Astrocyte of the hippocampus (primary cell): ENCODE measurements at places on chromosomes 3 and 15.

DNA sequence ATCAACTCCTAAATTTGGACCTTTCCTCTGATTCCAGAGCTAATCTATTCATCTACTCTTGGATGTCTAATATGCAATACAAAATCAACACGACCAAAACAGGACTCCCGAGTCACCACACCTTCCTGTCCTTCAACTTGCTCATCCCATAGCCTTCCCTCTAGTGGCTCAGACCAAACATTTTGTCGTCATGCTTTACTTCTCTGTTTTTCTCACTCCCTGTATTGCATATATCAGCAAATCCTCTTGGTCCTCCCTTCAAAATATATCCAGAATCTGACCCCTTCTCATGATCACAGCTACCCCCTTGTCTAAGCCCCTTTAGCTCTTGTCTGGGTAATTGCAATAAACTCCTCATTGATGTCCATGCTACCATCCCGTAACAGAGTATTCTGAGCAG lies 30.5 kb upstream of the DCP1A start:
- DNase-seq: no peak

- peak; percentile 3 for DNase-seq
Observed at GRCh38 chr3:144557515-144557914, 585.9 kb downstream of the DIPK2A start.

- no peak for DNase-seq
Observed at GRCh38 chr3:47005212-47006144, 26.0 kb downstream of the NBEAL2 start.

DNA sequence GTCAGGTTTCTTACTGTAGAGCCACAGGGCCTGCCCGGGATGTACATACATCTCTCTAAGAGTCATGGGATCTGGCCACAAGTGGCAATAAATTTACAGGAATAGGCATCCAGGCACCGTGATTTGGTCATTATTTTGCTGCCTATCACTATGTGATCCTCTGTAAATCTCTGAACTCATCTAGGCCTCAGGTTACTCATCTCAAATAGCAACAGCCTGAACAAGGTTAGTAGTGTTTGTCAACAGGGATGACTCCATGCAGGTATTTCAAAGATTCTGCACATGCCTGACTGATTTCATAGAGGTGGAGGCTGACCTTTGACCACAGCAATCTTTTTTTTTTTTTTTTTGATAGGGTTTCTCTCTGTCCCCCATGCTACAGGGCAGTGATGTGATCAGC lies 88.8 kb upstream of the TBL1XR1 start:
- DNase-seq: no peak

- no peak for DNase-seq
Observed at GRCh38 chr15:27538325-27538724, 560.8 kb downstream of the OCA2 start.

GRCh38 chr3:141439589-141439988 lies 47.2 kb upstream of the RASA2 start:
- no peak for DNase-seq

- no peak for DNase-seq
Observed at GRCh38 chr3:43559961-43560360, 61.9 kb downstream of the ANO10 start.

GRCh38 chr15:63698692-63699091 lies 101.5 kb downstream of the FBXL22 start:
- no peak for DNase-seq

GRCh38 chr3:184110316-184110725 lies 13.5 kb downstream of the HTR3E start:
- peak; percentile 20 for DNase-seq

DNA sequence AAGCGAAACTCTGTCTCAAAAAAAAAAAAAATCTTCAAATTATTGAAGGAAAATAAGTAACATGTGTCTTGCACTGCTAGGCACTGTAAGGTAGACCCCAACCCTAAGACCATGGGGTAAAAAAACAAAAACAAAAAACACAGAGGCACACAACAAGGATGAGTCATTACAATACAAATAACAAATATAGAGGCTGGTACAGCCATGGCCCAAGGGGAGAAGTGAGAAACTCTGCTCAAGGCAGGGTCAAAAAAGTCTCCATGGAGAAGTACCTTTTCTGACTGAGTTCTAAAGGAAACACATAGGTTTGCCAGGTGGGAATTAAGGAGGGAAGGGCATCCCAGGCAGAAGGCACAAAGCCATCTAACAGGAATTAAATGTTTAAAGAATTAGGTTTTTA lies 54.5 kb downstream of the TOP2B start:
- no peak for DNase-seq

DNA sequence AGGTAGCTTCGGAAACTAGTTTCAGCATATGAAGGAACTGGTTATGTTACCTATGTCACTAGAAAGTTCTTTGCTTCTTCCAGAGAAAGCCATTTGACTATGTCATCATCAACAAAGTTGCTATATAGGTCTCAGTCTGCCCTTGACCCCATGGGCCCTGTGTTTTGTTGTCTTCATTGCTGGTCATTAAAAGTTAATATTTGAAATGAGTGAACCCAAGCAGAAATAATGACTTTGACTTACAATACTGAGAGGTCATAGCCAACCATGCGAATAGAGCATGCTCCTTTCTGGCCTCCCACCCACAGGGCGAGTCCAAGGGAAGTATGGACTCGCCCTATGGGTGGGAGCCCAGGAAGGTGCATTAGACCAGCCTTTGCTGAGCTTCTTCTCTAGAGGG lies 40.9 kb downstream of the APH1B start:
- DNase-seq: no peak

GRCh38 chr3:161066930-161067329 lies 38.2 kb downstream of the B3GALNT1 start:
- no peak for DNase-seq

DNA sequence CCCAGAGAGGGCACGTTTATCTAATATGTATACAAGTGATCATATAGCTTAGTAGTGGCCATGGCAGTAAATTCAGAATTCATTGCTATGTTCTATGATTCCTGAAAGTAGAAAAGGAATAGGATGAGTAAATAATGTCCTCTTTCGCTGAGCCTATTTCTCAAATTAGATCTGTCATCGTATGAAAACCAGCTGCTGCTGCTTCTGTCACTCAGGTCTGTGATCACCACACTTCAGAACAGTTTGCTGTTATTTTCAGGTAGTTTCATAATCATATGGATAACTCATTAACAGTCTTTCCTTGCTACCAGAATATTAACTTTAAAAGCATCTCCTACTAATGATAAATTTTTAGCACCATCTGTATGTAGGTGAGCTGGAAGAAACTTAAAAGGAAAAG lies 289.1 kb upstream of the AZI2 start:
- DNase-seq: no peak

GRCh38 chr15:74548241-74548640 lies 7.2 kb downstream of the ARID3B start:
- peak; percentile 60 for DNase-seq

- no peak for DNase-seq
Observed at GRCh38 chr15:95208988-95209387, 977.6 kb downstream of the MCTP2 start.

DNA sequence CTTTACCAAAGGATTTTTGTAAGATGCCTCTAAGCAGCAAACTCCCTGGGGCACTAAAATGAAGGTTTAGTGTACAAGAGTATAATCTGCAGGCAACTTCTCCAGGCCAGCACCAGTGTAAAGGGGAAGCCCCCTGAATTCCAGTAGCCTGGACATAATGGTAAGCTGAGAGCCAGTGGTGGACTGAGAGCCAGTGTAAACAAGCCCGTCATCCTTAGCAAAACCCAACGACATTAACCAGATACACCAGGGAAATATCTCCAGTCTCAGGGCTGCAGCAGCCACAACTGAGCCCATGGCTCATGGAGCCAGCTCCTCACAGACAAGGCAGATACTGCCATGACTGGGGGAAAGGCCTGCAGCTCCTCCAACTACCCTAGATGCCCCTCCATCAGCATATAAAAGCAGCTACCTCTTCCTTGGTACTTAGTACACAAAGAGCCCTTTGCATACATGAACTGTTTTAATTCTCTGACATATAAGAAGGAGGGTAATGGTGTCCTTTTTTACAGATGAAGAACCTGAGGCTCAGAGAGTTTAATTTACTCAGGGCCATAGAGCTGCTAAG lies 21.7 kb downstream of the PARP16 start:
- peak; percentile 12 for DNase-seq

GRCh38 chr3:66748175-66748876 lies 247.5 kb upstream of the LRIG1 start:
- DNase-seq: no peak

GRCh38 chr3:9932843-9933560 lies 632 bp upstream of the CRELD1 start:
- DNase-seq: peak; percentile 94

GRCh38 chr3:144058713-144059112 lies 87.1 kb downstream of the DIPK2A start:
- DNase-seq: no peak

DNA sequence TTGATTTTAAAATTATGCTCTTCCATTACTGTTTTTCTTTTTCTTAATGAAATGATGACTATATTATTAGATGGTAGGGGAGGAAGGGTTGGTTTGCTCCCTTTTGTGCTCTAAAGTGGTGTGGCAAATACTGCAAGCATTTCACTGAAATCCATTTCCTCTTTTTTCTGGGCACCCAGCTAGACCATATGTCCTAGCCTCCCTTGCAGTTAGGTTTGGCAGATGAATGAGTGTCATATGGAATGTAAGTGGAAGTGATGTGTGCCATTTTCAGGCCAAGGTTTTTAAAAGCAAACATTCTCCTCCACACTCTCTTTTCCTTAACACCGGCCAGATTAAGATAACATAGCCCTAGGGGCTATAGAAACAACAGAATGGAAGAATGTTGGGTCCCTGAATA lies 363.0 kb downstream of the FGF12 start:
- no peak for DNase-seq

GRCh38 chr3:8603115-8603710 lies 41.4 kb downstream of the SSUH2 start:
- DNase-seq: no peak

GRCh38 chr3:88151358-88151757 lies 1.6 kb downstream of the C3orf38 start:
- peak; percentile 33 for DNase-seq
